ENCODE measurements at places on chromosomes 4 and X. TPM values are rescaled to one million over a fixed set of nuclear protein-coding genes. Genes with fewer than 3 reads are reported as not detected.

The SLC49A3 gene
- polyA plus RNA-seq, result 2.8 TPM

The TCEAL5 gene
- 17.3 TPM for polyA plus RNA-seq

The OTC gene
- polyA plus RNA-seq, result not detected

The BGN gene
- polyA plus RNA-seq, result 175 TPM

The ARL9 gene
- polyA plus RNA-seq, result 1.5 TPM

The MAGEE2 gene
- polyA plus RNA-seq, result 0.69 TPM

The HNRNPH2 gene
- polyA plus RNA-seq, result 157 TPM

The MMAA gene
- 14.0 TPM for polyA plus RNA-seq

The SHROOM3 gene
- polyA plus RNA-seq, result 35.4 TPM
